ENCODE measurements at places on chromosomes 6 and 20.

DNA sequence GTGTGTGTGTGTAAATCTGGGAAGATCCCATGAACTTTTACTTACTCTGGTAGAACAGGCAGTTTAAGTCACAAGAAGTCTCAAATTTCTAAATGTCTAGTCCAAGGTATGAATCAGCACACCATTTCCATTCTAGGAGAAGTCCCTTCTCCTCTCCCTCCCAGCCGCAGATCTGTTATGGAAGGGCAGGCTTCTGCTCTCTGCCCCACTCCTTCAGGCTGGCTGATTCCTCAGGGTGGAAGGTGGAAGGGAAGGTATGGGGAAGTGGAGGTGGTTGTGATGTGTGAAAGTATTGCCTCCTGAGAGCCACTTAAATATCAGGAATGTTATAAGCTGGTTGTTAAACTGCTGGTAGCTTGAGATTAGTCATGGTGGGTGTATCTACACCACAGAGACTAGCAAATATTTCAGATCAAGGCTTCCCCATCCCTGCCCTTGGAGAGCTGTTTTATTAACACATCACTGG is 44.5 kb upstream of the LAMA4 start:
- no peak for DNase-seq

GRCh38 chr6:170451762-170452651 is 101.1 kb downstream of the PSMB1 start:
- DNase-seq: no peak

DNA sequence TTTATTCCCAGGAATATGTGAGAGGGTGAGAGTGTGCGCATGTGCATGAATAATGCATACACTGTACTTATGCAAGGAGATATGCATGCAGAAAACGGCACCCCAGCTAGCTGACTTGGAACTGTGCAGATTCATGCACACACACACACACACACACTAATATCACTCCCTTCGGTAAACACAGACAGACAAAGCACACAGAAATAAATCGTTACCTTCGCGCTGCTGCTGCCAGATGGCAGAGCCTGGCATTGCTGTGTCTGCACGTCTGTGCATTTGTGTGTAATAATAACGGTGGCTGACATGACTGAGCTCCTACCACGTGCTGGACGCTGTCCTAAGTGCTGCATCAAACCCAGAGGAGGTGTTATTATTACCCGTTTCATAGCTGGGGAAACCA is 36.8 kb downstream of the PREX1 start:
- DNase-seq: no peak

DNA sequence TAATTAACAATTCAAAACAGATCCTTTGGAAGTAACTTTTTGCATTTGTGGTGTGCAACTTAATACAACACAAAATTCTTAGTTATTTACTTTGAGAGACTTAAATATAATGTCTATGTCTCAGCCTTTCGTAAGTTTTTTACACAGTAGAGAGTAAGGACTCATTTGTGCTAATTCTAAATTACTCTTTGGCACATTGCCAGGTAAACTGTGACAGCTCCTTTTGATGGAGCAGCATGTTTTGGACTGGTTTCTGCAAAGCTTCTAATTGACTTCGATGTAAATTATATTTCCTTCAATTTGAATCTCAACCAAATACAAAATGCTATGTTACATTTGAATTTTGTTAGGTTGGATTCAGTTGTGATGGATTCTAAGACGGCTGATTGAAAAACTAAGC is 450.7 kb upstream of the OPRM1 start:
- DNase-seq: no peak

DNA sequence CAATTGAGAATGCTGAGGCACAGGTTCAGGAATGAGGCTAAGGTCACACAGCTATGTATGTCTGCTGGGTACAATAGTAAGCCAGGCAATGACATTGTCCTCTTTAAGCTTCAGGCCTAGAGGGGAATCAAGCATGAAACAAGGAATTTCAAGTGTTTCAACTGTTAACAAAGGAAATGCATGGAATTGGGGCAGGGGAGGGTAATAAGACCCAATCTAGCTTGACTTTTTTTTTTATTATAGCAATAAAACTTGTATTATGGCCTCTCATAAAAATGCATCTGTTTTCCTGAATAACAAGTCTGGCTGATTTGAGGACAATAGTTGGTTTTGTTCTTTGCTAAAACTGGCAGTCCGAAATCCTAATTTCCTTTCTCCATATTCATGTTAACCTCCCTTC is 336.7 kb downstream of the CBLN4 start:
- no peak for DNase-seq

GRCh38 chr20:23433628-23434027 is 5.9 kb upstream of the CSTL1 start:
- no peak for DNase-seq

DNA sequence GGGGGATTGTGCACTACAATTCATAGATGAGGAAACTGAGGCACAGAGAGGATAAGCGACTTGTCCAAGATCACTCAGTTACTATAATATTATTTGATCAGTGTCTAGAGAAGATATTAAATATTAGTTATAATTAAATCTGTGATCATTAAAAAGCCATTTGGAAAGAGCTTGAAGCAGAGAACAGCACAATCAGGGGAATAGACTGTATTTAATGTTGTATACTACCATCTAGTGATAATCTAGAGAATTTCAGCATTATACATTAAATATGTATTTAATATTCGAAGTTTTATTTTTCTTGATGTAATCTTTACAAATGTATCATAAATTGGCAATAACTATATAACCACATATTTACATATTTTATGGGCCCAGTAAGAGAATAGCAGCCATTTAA is 20.1 kb upstream of the MTCL3 start:
- DNase-seq: no peak

DNA sequence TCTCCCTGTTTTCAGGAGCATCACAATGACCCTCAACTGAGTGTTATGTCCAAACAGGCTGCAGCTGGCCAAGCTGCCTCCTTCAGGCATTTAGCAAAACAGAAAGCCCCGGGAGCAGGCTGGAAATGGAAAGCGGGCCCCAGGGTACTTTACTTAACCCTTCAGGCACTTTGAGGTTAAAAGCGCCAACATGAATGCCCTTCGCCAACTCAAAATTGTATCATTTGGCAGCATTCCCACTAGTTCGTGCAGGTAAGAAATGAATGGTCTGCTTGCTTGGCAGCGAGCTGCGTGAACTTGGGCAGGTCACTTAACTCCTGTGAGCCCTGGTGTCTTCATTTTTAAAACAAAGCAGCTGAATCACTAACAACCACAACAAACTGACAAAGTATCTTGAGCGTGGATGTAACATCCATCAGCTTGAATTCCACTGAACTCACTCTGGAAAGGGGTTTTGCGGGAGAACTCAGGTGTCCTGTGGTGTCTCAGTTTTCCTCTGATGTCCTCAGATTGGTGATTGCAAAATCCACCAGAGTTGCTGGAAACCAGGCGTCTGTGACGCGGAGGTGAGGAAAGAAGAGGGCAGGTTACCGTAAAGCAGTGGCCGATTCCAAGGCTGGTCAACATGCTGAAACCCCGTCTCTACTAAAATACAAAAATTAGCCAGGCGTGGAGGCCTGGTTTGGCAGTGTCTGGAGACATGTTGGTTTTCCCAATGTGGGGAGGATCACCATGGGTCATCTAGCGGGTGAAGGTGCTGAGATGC is 118.8 kb upstream of the ZNF217 start:
- DNase-seq: no peak

GRCh38 chr6:128425856-128426255 is 94.5 kb downstream of the PTPRK start:
- DNase-seq: no peak

- no peak for DNase-seq
Observed at GRCh38 chr6:159701413-159701999, 8.5 kb upstream of the SOD2 start.

DNA sequence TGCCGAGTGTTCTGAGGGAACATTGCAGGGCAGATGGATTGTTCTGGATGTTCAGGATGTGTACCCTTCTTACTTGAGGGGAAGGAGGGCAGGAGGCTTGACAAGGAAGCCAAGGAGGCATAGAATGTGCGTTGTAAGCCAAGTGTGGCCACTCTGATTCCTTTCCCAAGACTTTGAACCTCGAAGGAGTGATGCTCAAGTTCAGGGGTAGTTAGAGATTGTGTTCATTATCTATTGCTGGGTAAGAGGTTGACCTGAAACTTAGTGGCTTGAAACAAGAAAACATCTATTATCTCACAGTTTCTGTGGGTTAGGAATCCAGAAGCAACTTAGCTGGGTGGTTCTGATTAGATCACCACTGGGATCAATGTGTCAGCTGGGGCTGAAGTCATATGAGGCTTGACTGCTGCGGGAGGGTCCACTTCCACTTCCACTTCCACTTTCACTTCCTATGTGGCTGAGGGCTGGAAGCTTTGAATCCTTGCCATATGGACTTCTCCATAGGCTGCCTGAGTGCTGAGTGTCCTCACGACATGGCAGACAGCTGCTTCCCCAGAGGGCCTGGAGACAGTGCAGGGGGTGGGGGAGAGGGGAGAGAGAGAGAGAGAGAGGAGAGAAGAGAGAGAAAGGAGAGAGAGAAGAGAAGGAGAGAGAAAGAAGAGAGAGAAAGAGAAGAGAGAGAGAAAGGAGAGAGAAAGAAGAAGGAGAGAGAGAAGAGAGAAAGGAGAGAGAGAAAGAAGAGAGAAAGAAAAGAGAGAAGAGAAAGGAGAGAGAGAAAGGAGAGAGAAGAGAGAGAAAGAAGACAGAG is 6.9 kb upstream of the CD40 start:
- no peak for DNase-seq

DNA sequence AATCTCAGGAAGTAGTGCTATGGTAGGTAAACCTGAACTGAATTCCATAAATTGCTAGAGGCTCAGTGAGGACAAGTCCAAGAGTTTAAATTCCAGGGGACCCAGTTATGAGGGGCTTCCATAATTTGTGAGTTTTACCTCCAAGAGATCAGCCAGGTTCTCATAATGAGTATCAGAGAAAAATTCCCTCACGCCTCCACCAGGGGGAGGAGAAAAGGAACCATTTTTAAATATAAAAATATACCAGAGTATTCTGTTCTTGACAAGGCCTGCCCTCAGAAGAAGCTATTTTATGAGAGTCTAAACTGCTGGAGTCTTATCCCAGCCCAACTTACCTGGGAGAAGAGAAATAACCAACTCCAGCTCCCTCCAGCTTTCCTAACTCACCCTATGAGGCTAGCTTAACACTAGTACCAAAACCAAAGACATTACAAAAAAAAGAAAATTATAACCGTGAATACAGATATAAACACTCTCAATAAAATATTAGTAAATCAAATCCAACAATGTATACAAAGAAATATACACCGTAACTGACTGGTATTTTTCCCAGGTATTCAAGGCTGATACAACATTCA is 158.7 kb downstream of the TFAP2A start:
- DNase-seq: no peak

- DNase-seq: no peak
Observed at GRCh38 chr6:153058909-153059308, 56.4 kb upstream of the MTRF1L start.

- no peak for DNase-seq
Observed at GRCh38 chr6:17149571-17149970, 47.7 kb downstream of the STMND1 start.

- DNase-seq: no peak
Observed at GRCh38 chr20:57106692-57107091, 159.7 kb downstream of the BMP7 start.

GRCh38 chr20:64229507-64230061 is 26.0 kb upstream of the PCMTD2 start:
- no peak for DNase-seq

DNA sequence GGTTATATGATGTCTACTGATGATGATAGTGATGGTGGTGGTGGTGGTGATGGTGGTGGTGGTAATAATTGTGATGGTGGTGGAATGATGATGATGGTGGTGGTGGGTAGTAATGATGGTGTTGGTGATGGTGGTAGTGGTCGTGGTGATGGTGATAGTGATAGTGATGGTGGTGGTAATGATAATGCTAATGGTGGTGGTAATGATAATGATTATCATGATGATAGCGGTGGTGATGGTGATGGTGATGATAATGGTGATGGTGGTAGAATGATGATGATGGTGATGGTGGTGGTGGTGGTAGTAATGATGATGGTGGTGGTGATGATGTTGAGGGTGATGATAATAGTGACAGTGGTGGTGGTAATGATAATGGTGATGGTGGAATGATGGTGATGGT is 4.5 kb upstream of the LPA start:
- DNase-seq: no peak

DNA sequence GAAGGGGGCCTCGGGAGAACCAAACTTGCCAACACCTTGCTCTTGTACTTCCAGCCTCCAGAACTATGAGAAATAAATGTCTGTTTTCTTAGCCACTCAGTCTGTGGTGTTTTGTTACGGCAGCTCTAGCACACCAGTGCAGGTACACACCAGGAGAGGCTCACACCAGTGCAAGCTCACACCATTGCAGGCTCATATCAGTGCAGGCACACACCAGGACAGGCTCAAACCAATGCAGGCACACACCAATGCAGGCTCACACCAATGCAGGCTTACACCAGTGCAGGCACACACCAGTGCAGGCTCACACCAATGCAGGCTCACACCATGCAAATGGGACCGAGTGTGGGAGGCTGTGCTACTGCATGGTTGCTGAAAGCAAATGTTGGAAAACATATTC is 4.9 kb upstream of the CTCFL start:
- no peak for DNase-seq

DNA sequence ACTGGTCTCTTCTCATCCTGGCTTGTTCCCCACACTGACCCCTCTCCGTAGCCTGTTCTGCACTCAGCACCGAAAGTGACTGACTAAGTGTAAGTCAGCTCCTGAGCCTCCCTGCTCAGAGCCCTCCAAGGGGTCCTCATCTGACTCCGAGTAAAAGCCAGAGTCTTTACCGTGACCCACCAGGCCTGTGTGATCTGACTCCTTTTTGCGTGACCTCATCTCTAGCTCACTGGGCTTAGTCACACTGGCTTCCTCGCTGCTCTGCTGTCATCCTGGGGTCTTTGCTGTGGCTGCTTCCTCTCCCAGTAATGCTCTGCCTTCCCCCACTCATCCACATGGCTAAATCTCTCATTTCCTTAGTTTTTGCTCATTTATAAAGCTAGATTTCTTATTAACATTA is 116.6 kb downstream of the PLCB4 start:
- no peak for DNase-seq

GRCh38 chr20:46626758-46627157 is 24.5 kb downstream of the SLC13A3 start:
- no peak for DNase-seq

DNA sequence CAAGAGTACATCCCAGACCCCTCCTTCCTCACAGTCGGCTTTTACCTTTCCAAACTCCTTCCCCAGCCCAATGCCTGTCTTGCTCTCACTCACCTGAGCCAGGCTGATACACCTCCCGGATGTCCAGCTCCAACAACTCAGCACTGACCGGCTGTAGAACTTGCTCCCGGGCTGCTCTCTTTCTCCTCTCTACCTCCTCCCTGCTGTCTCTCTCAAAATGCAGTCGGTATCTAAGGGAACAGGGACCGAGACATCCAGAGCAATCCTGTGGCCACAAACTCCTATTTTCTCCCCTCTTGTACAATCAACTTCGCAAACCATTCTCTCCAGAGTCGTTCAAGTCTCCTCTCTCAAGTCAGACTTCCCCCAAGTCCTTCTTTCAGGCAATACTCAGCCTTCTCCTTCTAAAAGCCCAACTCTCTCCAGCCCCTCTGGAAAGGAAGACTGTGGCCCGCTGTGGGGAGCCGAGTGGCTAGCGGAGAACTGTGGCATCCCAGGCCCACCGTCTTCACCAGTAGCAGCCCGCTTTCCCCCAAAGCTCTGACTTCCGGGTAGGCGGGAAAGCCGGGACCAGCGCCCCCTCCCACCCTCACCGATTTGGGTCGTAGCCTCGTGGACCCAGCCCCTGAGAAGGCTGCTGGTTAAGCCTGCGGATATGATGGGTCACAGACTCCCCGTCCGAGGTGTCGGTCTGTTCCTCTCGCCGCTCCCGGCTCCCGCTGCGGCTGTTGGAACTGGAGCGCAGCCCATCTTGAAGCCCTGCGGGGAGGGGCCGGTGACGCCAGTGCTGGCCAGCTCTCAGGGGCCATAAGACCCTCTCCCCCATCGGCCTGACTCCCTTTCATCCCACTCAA is 1.1 kb downstream of the GNL1 start:
- peak; percentile 24 for DNase-seq

All from progenitor cell of endocrine pancreas (in vitro differentiated cells).